ENCODE measurements at places on chromosomes 2 and 18.

DNA sequence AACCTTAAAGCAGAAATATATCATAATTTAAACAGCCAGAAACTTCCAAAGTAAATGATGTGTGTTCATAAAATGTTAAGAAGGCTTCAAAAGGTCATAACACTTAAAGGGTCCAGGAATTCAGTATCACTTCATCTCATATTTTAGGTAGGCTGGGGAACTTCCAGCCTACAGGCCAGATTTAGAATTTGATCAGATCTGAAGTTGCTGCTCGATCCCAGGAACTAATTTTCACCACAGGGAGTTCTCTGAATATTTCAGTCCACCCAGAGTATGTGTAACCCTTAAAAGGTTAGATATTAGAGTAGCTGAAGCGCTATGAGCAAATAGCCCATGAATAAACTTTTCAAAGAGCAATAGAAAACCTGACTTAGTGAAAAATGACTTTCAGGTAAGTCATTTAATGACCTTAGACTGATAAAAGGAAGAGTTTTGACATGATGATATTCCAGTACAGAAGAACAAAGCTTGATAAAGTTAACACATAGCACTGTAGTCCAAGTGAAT, 1.7 kb downstream of the WIPF1 start:
- no peak for DNase-seq

DNA sequence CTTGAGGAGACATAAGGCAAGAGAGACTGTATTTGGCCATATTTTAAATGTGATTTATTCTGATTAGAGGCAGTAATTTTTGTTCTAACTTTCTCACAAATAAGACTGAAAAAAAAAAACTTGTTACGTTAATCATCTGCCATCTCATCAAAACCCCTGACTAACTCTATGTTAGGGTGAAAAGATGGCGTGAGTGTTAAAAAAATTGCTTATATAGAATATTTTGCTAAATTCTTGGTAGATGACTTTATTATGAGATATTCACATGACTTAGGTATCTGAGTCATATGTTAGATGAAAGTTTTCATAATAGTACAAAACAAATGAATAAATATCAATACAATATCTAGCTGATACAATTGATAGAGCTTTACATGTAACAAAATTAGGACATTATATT, 1508.7 kb upstream of the TMEFF2 start:
- DNase-seq = no peak

DNA sequence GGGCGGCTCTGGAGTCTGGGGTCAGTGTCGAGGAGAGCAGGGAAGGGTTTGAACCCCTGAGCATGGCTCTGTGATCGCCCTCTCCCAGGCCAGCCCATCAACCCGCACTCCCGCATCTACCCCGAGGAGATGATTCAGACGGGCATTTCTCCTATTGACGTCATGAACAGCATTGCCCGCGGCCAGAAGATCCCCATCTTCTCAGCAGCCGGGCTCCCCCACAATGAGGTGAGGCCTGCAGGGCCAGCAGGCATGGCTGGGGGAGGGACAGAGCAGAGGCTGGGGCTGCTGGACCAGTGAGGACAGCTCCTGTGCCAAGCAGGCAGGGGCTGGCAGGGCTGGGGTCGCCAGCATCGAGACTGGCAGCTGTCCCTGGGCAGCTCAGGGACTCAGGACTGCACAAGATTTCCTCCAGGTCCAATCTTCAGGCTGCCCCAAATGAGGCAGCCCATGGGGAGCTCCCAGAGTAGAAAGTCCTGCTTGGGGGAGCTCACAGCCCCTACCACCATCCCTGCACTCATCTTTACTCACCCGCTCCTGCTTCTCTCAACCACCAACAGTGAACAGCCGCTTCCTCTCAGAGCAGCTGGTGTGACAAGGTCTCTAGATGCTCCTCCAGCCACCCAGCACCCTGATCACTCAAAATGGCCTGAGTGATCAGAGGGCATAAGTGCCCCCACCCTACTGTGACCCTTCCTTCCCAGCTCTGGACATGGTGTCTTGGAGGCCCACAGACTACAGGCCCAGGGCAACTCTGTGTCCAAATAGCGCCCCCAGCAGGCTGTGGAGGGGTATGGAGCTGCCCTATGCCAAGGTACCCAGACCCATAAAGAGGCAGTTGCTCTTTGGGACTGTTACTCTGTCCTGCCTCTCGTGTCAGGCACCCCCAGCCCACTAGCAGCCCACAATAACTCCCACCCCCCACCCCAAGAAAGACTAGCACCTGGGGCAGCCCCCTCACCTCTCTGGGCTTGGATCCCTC, 18.3 kb upstream of the ANKRD53 start:
- DNase-seq = no peak

GRCh38 chr2:46922606-46923005, 7.0 kb upstream of the MCFD2 start:
- no peak for DNase-seq

DNA sequence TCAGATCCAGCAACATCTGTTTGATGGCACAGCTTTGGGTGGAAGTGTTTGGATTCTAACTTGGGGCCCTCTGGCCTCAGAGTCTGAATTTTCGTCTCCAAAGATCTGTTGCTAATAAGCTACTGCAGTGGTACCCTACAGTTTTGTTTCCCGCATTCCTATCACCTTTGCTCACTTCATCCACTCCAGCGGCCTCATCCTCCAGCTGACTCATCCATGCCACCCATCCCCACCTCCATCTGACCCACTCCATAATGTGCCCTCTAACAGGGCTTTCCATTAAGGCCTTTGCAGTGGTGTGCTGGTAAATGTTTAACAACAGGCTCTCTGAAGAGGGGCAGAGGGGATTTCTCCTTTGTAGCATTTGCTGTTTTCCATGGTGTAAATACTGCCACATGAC, 225.5 kb downstream of the TGIF1 start:
- no peak for DNase-seq

DNA sequence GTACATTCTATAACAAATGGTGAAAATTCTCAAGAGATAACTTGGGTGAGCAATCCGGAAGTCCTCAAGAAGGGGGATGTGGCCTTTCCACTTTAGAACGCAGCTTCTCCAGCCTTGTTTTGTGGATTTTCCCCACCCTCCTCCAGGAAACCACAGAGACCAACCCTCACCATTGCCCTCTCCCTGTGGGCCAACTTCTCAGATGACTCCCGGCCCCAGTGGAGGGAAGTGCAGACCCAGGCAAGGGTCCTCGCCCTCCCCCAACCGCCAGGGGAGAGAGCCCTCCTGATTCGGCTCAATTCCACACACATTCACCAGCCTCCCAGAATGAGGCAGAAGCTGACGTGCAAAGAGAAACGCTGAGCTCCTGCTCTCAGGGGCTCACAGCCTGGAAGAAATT, 277.2 kb downstream of the EIPR1 start:
- DNase-seq = no peak

- no peak for DNase-seq
These were observed 7.2 kb upstream of the ABCA12 start for GRCh38 chr2:215145611-215146010.

DNA sequence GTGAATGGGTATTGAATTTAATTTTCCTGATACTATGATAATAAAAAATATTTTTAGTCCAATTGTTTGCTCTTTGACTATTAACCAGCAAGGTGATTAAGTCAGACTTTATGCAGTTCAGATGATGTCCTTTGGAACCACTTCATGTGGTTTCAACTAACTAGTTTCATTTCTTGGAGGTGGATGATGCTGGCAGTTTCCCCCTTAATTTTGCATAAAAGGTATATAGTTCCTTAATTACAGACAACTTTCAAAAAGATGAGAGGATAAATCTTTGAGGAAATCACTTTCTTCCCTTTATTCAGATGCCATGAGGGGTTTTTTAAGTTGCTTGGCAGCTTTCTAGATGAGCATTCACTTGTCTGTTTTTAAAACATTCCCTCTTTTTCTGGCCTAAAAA, 223.1 kb downstream of the PHLPP1 start:
- DNase-seq = no peak

- no peak for DNase-seq
These were observed 18.9 kb downstream of the PTPN18 start for GRCh38 chr2:130374587-130375290.

GRCh38 chr2:207255565-207256470, 90.1 kb upstream of the KLF7 start:
- no peak for DNase-seq

GRCh38 chr2:54597153-54597848, 126.2 kb upstream of the EML6 start:
- no peak for DNase-seq

DNA sequence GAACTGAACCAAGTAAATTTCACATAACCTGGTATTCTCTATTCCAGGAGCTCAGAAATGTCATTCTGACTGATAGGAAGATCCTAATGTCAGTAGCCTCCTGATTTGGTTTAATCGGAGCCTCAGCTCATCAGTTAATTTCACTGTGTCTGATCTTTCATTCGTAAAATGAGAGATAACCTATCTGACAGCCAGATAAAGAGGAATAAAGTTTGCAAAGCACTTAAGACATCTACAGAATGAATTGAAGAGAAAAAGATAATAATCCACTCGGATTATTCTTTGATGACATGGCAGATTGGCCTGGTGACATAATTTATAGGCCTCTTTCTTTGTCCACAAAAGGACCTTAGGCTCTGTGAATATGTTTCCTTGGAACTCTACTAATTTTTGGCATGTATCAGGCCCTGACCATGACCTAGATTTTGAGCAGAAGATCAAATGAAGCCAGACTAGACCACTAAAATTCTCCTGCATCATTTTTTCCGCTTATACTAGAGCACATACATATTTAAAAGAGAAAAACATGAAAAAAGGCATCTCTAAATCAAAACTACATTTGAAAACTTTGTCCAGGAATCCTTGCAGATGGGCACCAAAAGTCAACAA, 312.4 kb downstream of the MTX2 start:
- DNase-seq = no peak

GRCh38 chr2:214192711-214193110, 218.1 kb upstream of the VWC2L start:
- DNase-seq = no peak

- peak; percentile 52 for DNase-seq
These were observed 13.7 kb upstream of the SKOR2 start for GRCh38 chr18:47265197-47265596.

- DNase-seq = no peak
These were observed 271.3 kb upstream of the PXDN start for GRCh38 chr2:2015646-2016045.

DNA sequence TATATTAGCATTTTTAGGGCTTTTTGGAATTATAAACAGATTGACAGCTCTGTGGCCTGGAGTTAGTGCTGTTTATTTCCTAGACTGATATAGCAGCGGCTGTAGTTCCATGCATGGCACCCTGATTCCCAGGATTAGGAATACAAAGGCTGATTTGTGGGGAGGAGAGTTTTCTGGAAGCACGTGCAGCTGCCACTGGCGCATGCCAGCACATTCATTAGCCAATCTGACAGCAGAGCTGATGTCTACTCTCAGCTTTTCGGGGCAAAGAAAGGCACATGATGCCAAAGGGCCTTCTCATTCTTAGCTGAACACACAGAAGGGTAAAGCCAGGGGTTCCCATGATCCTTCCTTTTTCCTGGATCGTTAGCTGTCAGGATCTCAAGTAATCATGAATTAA, 45.7 kb upstream of the RAPH1 start:
- no peak for DNase-seq

DNA sequence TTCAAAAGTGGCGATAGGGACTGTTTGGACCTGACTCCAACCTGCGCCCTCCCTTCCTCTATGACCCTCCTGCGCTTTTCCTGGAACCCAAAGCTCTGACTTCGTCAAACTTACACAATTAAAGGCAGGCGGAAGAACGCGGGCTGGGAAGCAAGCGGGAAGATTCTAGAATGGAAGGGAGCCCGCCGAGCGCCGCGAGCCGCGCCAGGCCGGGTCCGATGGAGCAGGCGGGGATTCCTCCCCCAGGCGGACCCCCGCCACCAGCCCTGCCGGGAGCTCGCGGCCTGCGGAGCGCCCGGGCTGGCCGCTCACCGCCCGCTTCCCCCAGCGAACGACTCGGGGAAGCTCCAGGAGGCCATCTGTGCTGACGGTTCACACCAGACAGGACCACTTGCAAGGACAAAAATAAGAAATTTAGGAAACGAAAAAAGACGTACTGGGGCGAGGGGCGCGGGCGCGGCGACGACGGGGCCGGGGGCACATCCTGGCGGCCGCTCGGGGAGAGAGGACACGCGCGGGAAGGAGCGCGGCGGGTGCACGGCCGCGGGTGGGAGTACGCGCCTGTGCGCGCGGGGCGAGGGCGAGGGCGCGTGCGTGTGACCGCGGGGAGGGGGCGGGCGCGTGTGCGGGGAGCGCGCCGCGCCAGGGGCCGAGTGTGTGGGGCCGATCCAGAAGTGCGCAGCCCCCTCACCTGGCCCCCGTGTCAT, 1.1 kb upstream of the SALL3 start:
- DNase-seq = no peak

- no peak for DNase-seq
These were observed 50.2 kb downstream of the MCFD2 start for GRCh38 chr2:46865181-46865970.

DNA sequence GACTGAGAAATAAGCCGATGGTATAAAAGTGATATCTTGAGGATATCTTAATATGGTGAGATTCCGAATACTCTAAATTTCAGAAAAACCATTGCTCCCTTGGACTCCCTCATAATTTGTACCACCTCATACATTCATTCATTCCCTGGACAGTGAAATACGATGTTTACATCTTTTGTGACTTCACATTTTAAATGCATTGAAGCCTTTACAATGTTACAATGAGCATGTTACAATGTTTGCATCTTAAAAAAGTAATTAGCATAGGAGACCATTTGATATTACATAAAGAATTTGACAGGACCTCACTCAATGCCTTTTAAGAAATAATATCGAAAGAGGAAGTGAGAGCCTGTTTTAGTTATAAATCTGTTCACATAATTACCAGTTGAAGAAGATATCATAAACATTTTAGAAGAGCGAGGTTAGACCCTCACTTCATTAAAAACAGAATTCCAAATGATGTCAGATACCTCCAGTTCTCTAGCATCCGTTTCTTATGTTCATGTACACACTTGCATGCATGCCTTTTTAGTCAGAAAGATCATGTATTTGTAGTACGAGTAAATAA, 372.0 kb downstream of the ARHGAP15 start:
- DNase-seq = no peak

DNA sequence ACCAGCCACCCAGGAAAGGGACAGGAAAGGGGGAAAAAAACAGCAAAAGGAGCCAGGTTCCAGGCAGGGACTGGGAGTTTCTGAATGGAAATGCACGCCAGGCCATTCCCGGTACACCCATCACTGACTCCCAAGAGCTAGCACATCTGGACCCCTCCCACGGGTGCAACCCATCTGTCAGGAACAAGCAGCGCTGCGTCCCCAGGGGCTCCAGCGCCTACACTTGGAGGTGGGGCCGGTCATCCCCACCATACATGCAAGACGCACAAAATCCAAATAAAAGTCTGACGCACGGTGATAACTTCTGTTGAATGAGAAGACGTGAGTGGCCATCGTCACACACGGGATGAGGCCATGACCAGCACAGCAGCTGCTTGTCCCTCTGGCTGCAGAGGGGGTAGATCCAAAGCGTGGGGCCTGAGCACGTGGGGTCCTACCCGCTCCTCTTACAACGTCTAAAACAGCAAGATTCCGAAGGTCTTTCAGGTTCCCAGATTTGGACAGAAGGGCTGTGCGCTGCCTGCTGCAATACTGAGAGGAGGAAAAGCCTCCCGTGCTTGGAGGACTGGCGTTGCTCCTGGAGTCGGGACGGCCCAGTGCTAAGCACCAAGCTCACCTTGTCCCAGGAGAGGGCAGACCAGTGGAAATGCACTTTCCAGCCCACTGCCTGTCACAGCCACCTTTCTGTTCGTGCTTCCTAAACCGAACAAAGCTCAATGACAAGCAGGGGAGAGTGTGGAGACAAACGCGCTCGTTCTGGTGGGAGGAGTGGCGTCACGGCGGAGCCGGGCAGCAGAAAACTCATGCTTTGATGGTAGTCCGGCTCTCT, 68.9 kb downstream of the NDUFA10 start:
- DNase-seq = no peak

All from GM04503 (cell line).